ENCODE measurements at places on chromosomes 5 and 9. TPM values are rescaled to one million over a fixed set of nuclear protein-coding genes. Genes with fewer than 3 reads are reported as not detected.

GRCh38 chr9:89014153-89014552 lies 22.9 kb downstream of the S1PR3 start:
- DNase-seq = no peak

The PIP5KL1 gene
- total RNA-seq = 1.1 TPM

- DNase-seq = peak; percentile 14
These were observed 60.7 kb downstream of the MAT2B start for GRCh38 chr5:163565931-163566608.

The RMRP gene
- total RNA-seq = 5,787 TPM

DNA sequence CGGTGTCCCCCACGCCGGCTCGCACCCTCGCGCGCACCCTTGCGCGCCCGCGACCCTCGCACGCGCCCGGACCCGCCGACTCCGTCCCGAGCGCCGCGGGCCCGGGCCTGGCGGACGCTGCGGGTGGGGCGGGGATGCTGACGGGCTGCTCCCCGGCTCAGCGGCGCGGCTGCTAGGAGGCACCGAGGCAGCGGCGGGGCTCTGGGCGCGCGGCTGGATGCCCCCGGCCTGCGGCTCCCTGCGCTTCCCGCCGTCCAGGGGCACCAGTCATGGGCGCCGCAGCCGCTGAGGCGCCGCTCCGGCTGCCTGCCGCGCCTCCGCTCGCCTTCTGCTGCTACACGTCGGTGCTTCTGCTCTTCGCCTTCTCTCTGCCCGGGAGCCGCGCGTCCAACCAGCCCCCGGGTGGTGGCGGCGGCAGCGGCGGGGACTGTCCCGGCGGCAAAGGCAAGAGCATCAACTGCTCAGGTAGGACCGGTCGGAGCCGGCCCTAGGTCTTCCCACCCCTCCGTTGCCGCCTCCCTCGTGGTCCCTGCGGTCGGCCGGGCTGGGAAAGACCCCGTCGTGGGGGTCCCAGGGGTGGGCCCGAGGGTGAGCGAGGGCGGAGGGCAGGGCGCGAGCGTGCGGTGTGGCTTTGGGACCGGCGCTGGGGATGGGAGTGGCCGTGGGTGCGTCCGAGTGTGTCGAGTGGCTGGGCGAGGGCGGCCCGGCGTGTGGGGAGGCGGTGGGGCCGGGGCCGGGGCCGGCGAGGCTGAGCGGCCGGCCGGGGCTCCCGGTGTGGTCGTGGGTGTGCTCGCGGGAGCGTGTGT lies 530 bp downstream of the TMEFF1 start:
- no peak for DNase-seq

GRCh38 chr5:108661024-108661423 lies 86.7 kb upstream of the FER start:
- no peak for DNase-seq

The ZFP37 gene
- total RNA-seq = 0.32 TPM

The CER1 gene
- total RNA-seq = not detected

The OR13J1 gene
- total RNA-seq = not detected

DNA sequence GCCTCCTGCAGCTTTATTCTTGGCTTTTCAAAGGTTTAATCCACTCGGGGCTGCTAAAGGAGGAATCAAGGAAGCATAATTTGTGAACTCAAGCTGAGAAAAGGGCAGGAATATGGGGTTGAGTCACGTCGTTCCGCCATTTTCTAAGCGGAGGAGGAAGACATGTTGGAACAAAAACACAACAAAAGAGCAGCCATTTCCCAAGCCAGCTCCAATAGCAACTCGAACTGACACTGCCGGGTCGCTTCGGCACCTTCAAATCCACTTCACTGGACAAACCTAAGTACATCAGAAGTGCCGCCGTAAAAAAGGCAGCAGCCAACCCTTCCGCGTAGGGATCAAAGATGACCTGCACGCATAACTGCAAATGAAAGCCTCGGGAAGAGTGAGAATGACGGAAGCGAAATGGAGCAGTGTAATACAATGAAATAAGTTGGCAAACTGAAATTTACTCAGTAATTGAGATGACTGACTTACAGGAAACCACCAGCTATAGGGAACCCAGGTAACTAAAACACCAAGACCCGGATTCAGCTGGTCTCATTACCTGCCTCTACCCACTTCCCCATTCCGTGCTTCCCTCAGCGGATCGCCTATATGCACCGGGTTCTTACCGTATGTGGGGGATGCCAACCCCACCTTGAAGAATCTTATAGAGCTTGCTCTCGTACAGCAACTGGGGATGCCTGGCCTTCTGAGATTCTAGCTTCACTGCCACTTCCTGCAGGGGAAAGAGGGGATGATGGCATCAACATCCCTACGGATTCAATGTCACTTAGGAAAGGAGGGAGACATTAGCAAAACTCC lies 1.6 kb downstream of the CSNK1A1 start:
- peak; percentile 31 for DNase-seq

The CAMK2A gene
- total RNA-seq = not detected

The NR5A1 gene
- total RNA-seq = not detected

The PCA3 gene
- total RNA-seq = not detected

The FUT7 gene
- total RNA-seq = 0.22 TPM

DNA sequence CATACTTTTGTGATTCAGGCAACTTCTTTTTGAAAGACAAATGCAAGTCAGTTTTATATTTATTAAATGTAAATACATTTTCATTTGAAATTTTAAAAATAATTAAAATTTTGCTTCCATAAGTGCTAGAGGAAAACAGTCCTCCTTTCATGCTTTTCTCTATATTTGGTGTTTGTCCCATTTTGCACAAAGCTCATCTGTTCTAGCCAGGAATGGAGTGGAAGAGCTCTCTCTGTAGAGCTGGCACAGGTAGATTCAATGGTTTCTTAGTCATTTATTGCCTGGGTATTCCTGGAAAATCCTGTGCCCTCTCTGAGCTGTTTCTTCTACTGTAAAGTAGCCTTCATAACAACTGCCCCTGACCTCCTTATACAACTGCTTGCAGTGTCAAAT lies 267.6 kb upstream of the HAPLN1 start:
- DNase-seq = no peak

DNA sequence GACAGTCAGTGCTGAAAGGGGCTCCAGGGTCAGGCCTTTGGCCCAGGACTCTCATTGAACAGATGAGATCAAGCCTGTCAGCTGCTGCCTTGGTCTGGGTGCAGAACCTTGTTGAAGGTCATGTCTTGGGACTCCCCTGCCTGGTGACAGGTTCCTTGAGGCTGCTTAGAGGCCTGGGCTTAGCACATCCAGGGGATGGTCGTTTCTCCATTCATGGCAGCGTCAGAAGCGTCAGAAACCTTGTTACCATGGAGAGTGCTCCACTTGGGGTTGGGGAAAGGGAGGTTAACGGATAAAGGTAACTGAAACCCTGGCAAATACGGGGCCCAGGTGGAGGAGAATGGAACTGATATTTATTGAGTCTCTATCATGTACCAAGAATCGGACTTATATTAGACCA lies 8.8 kb downstream of the ARPC5L start:
- no peak for DNase-seq

DNA sequence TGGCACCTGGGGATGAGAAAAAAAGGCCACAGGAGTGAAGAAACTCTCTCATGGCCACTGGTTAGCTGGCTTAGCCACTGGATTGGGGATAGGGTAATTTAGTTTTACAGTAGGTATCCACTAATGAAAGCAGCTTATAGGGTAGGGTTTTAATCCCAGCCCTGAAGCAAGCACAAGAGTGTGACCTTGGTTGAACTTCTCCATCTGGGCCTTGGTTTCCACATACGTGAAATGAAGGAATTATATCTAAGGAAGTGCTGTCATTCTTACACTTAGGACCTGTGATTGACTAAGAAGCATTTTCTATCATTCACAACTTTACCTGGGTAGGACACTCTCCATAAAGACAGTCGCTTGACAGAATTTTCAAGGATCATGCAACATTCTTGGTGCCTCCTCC lies 49.6 kb downstream of the FAT2 start:
- no peak for DNase-seq

GRCh38 chr9:124110307-124110915 lies 98.8 kb downstream of the LHX2 start:
- DNase-seq = peak; percentile 26

The PPIC gene
- total RNA-seq = not detected

GRCh38 chr5:132472431-132472830 lies 18.1 kb downstream of the IRF1 start:
- DNase-seq = no peak

GRCh38 chr9:69611221-69611620 lies 61.0 kb downstream of the APBA1 start:
- no peak for DNase-seq

GRCh38 chr9:117098331-117098730 lies 316.5 kb downstream of the ASTN2 start:
- no peak for DNase-seq

DNA sequence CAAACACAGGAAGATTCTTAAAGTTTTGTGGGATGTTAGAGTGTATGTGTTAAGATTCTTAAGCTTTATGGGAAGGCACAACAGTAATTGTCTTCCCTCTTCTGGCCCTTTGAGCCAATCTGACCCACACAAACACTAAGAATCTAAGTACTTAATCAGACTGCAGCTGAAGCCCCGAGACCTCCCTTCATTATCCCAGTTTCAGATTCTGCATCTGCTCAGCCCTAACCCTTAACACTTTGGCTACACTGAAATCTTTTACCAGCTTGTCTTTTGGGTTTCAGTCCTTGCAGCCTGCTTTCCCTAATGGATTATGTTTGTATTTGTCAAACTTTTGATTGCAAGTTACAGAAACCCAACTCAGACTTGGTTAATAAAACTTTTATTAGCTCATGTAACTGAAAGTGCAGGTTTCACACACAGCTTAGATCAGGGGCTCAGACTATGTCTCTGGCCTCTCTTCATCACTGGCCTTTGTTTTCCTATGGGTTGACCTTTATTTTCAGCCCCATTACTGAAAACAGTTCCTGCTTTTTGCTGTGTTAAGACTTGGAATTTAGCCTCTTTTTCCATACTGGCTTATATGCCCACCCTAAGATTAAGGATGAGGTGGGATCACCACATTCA lies 71.5 kb downstream of the COX7C start:
- no peak for DNase-seq

The RASGEF1C gene
- total RNA-seq = not detected

GRCh38 chr5:67746103-67746502 lies 469.5 kb upstream of the PIK3R1 start:
- no peak for DNase-seq

The BTNL3 gene
- total RNA-seq = not detected

The BRINP1 gene
- total RNA-seq = not detected

The ANKRD31 gene
- 0.36 TPM for total RNA-seq

DNA sequence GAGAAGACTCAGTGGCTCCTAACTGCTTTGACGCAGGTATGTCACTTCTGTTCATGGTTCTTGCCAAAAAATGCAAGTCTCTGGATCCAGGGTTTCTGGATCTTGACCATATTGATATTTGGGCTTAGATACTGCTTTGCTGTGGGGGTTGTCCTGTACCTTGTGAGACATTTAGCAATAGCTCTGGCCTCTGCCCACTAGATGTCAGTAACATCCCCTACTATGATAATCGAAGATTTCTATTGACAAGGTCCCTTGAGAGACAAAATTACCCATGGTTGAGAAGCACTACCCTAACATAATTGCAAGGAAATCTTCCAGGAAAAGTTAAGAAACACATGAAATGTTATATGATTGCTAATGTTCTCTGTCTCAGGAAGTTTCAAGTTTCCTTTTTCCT lies 285.4 kb downstream of the TMEM232 start:
- DNase-seq = no peak

DNA sequence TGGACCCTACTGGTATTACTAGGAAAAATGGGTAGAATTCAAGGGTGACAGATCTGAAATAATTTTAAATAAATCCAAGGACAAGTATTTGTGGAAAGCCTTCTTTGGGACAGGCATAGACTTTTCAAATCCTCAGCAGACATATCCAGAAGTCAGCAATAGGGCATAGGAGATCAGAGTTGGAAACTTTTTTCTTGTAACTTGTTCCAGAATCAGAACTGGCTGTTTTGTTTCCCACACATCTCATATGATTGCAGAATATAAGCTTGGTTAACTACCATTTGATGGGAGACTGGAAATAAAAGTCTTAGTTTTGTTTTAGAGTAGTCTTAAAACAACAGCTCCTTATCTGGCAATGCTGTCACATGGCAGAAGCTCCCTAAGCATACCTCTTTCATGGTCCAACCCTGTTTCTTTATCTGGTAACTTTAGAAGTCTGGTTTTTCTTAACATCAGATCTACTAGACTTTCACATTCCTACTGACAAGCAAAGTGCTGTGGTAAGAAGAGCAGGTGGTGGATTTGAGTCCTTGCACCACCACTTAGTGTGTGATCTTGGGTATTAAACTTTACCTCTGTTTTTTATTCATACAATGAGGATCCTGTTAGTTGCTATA lies 25.1 kb downstream of the XRCC4 start:
- no peak for DNase-seq

- no peak for DNase-seq
These were observed 138.4 kb downstream of the C9orf152 start for GRCh38 chr9:110069326-110070248.

All from activated T-helper 1 cell treated with anti-CD3 and anti-CD28 coated beads, Interleukin-12 subunit alpha, Interleukin-12 subunit beta, Interleukin-2, Interleukin-4 antibody, amounts not matched to agents 30 ng/mL and 10 ng/mL and 1 ng/mL, durations not matched to agents 14 hours and 24 hours and 36 hours (primary cell).